ENCODE measurements at places on chromosomes 3 and 15. TPM values are rescaled to one million over a fixed set of nuclear protein-coding genes. Genes with fewer than 3 reads are reported as not detected.

Gene ACOX2
- total RNA-seq, result 4.5 TPM

Gene SCN5A
- 23.7 TPM for total RNA-seq

Gene RETNLB
- total RNA-seq, result not detected

Gene CDCP1
- total RNA-seq, result 14.1 TPM

Gene PRTG
- 4.4 TPM for total RNA-seq

Gene FBXL22
- total RNA-seq, result 0.13 TPM

Gene TRAK1
- 52.7 TPM for total RNA-seq

Gene POTEB3
- total RNA-seq, result not detected

Gene HSPBAP1
- 7.7 TPM for total RNA-seq

Gene GP5
- total RNA-seq, result 0.14 TPM

Gene GOLGA8O
- 0.13 TPM for total RNA-seq

Gene XXYLT1
- total RNA-seq, result 55.3 TPM

Gene SSUH2
- total RNA-seq, result not detected

Gene IL5RA
- total RNA-seq, result not detected

Gene NUP210
- total RNA-seq, result 0.53 TPM

Gene FBLN2
- 0.22 TPM for total RNA-seq

Gene PTX3
- total RNA-seq, result 684 TPM

Gene SKOR1
- total RNA-seq, result 0.07 TPM

Gene EOMES
- total RNA-seq, result not detected

Gene GPR27
- 0.07 TPM for total RNA-seq

Gene MUSTN1
- not detected for total RNA-seq

Gene SPTBN5
- total RNA-seq, result 8.5 TPM

Gene DISP2
- total RNA-seq, result 0.27 TPM

Gene AGBL1
- total RNA-seq, result not detected

Gene ARPIN
- 12.0 TPM for total RNA-seq

Measured in thoracic aorta endothelial cell (primary cell).